ENCODE measurements at places on chromosomes 11 and 22.
A peak's percentile ranks its signal among the peaks of the same experiment; 100 is the strongest.

DNA sequence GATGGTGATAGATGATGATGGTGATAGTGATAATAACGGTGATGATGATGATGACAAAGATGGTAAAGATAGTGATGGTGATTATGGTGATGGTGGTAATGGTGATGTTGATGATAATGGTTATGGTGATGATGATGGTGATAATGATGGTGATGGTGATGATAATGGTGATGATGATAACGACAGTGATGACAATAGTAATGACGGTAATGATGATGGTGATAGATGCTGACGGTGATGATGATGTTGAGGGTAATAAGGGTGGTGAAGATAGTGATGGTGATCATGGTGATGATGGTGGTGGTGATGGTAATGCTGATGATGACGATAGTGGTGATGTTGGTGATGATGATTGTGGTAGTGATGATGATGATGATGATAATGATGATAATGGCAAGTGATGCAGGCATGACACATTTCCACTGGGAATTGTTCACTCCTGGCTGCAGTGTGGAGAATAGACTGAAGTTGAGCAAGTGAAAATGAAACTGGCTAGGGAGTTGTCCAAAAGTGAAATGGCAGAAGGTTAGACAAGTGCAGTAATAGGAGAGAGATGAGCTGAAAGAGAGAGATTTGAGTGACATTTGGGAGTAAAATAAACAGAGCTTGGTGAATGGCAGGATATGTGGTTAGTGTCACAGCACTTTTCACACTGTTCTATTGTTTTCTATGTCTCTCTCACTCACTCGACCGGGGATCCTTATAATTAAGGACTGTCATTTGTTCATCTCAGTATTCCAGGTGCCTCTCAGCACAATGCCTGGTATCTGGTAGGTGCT lies 992.5 kb downstream of the OPCML start:
- no peak for DNase-seq

- no peak for DNase-seq
These were observed 287 bp downstream of the RPS13 start for GRCh38 chr11:17077240-17077519.

GRCh38 chr11:74671520-74672196 lies 59.6 kb downstream of the CHRDL2 start:
- DNase-seq, result no peak

DNA sequence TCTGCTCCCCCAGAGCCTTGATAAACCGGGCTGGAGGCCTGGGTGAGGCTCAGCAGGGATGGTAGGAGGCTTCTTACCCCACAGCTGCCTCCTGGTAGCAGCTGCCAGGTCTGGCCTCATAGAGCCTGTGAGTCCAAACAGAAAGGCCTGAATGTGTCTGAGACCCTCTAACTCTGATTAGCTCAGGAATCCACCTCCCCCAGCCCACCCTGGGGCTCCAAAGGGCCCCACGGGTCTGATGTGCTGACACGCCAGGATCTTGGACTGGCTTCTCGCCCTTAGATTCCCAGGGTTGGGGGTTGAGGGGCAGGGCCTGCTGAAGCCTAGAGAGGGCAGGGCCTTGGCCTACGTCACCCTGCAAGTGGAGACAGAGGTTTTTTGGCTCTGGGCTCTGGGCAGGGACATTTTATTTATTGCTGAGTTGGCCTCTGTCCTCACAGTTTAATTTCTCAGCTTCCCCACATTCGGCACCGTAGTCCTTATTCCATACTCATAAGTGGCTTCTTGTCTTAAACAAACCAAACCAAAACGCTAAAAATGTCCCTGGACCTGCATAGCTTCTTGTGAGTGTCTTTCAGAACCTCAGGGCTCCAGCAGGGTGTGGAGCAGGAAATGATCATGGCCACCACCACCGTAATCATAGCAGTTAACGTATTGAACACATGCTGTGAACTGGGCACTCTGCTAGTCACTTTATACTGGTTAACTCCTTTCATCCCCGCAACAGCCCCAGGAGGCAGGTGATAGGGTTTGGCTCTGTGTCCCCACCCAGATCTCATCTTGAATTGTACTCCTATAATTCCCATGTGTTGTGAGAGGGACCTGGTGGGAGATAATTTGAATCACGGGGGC lies 25.1 kb downstream of the KIAA1671 start:
- peak; percentile 62 for DNase-seq

- DNase-seq, result no peak
These were observed 3.7 kb downstream of the SNX19 start for GRCh38 chr11:130912552-130912951.

- DNase-seq, result no peak
These were observed 29.4 kb downstream of the TUB start for GRCh38 chr11:8110396-8110795.
